ENCODE measurements at places on chromosomes 5 and 9.

GRCh38 chr9:105418588-105419500 is 29.0 kb upstream of the FSD1L start:
- DNase-seq = no peak

- no peak for DNase-seq
These were observed 440.3 kb downstream of the PLK2 start for GRCh38 chr5:58019614-58020013.

- DNase-seq = no peak
These were observed 8.1 kb downstream of the TTC16 start for GRCh38 chr9:127724012-127724411.

- DNase-seq = no peak
These were observed 34.9 kb upstream of the N4BP3 start for GRCh38 chr5:178078197-178079010.

GRCh38 chr5:112574536-112574935 is 155.5 kb upstream of the EPB41L4A start:
- DNase-seq = no peak

DNA sequence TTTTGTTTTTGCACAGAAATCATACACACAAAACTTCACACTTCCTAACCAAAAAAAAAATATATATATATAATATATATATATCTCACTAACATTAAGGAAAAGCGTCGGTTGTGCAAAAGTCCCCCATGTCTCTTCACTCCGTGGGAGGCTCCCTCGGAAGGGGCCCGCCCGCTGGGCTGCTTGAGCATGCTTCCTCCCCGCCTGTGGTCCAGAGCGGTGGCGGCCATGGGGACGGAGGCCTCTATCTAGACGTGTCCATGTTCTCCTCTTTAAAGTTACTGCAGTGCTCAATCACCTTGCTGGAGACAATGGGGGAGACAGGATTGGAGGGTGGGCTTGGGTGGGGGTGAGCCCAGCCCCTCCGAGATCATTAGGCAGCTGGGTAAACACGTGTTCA is 7.2 kb upstream of the ZDHHC12 start:
- DNase-seq = no peak

GRCh38 chr9:76101491-76101890 is 211.0 kb downstream of the PCSK5 start:
- no peak for DNase-seq

DNA sequence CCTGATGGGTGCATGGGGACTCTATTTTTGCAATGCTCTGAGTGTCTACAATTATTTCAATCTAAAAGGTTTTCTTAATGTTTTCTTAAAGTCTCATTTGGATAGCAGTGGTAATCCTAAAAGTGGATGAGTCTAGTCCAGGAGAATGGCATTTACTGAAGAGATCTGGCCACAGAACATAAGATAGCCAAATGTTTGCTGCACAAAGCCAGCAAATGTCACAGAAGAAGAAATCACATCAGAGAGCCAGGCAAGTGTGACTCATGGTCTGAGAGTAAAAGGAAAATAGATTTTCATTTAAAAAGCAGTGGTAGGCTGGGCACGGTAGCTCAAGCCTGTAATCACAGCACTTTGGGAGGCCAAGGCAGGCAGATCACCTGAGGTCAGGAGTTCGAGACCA is 352.7 kb upstream of the GRAMD2B start:
- DNase-seq = no peak

Measured in inflammatory macrophage treated with lipopolysaccharide for 4 hours (primary cell).